ENCODE measurements at places on chromosomes 12 and 14.

- no peak for DNase-seq
These were observed 19.5 kb downstream of the CCDC91 start for GRCh38 chr12:28209782-28210181.

GRCh38 chr12:52519826-52520662 lies at the start of gene KRT5:
TSS of gene KRT5 (minus strand) at chr12:52520394. CDS start at chr12:52520296, 98 bp downstream.
- DNase-seq = no peak

DNA sequence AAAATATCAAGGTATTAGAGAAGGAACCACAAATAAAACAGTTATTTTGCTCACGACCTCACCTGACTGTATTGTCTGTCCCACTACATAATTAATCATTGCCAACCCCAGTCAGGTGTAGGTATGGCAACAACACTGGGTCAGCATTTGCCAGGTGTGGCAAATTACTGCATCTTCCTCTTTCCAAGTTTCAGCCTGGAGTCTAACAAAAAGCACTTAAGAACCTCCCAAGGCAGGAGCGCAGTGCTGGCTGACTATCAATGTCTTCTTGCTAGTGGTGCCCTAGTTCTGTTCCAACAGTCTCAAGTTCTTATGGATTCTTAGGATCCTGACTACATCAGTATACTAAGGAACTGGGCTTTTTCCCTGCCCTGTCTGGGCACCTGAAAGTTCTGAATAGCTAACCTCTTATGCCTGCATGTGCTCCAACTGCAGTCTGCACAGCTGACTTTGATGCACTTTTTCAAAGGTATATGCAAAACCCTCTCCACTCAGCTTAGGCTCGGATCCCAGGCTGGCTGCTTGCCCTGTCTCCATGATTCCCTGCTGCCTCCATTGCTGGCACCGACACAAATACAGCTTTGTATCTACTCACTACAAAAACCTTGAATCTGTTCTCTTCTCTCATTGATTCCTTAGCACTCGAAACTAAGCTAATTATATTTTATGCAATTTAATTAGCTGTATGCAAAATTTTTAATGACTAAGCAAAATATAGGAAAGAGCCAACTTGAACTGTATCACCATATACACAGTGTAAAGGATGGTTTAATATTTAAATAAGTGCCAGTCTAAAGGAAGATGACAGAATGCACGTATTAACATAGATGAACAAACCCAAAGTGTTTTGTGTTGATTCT lies 113.3 kb downstream of the PRKD1 start:
- DNase-seq = no peak

GRCh38 chr14:23942587-23942986 lies 11.0 kb upstream of the DHRS4 start:
- DNase-seq = no peak

DNA sequence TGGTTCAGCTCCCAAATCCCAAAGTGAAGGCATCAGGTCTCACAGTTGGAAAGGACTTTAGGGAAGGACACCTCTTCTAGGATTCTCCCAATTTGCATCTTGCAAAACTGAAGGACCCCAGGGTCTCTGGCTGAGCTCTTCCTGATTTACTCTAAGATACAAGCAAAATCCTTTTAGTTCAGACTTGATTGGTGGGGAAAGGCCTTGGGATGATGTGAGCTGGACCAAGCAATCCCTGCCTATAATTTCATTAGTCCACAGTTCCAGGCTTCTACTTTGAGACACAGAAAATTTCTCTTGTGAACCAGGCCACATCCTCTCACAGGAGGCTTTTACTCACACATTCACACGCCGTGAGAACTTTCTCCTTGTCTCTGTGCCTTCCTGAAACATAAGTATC lies 23.6 kb upstream of the VWF start:
- DNase-seq = no peak

- no peak for DNase-seq
These were observed 464.6 kb downstream of the PCNX1 start for GRCh38 chr14:71371711-71372396.

- no peak for DNase-seq
These were observed 794 bp downstream of the HOXC13 start for GRCh38 chr12:53939141-53940108.

GRCh38 chr14:58078471-58078870 lies 73.5 kb downstream of the ARMH4 start:
- DNase-seq = no peak

GRCh38 chr14:37620856-37621255 lies 25.4 kb downstream of the TTC6 start:
- no peak for DNase-seq

DNA sequence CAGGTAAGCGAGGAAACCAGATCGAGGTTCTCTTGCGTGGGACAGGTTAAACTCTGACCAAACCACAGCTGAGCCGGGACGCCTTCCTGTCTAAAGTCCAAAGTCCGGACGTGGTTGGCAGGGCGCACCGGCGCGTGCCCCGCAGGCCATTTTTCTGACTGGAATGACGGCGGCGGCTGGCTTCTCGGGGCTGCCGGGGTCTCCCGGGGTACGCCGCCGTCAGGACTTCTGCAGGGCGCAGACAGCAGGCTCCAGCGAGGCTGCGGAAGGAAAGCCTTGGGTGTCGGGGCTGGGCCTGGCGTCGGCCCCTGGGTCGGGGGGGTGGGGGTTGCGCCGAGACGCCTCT lies 32.8 kb downstream of the MIA2 start:
- no peak for DNase-seq

DNA sequence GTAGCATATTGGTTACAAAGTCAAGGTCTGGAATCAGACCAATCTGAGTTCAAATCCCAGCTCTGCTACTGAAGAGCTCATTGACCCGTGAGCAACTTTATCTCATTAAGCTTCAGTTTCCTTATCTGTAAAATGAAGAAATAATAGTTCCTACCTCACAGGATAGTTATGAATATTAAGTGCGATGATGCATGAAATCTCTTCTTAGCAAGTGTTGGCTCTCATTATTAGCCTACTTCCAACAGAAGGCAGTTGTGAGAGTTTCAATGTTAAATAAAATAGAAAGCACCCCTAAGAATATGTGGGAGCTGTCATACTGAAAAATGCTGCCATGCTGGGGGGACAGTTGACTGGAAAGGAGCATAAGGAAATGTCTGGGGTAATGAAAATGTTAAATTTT lies 39.0 kb upstream of the ITPR2 start:
- no peak for DNase-seq

- DNase-seq = peak; percentile 30
These were observed 17.8 kb upstream of the OXA1L start for GRCh38 chr14:22748631-22749068.

GRCh38 chr12:87861791-87862190 lies 167.4 kb downstream of the C12orf50 start:
- DNase-seq = no peak

Data from GM12892 (cell line).